Stomach (tissue), 19 donors: ENCODE measurements at places on chromosomes 2 and 18. TPM values are rescaled to one million over a fixed set of nuclear protein-coding genes. Genes with fewer than 3 reads are reported as not detected.

PDE1A gene
- 33.6 TPM for total RNA-seq

NEU4 gene
- 415 TPM for total RNA-seq

AMER3 gene
- total RNA-seq, result 0.55 TPM

COL4A4 gene
- not detected for total RNA-seq

AGXT gene
- not detected for total RNA-seq

CD8A gene
- not detected for total RNA-seq

SCYGR3 gene
- not detected for total RNA-seq

STARD6 gene
- total RNA-seq, result not detected

CHRND gene
- not detected for total RNA-seq

SCN7A gene
- 40.8 TPM for total RNA-seq

LPIN2 gene
- total RNA-seq, result 86.8 TPM

RND3 gene
- 24.6 TPM for total RNA-seq

TXNDC2 gene
- total RNA-seq, result not detected

ACMSD gene
- total RNA-seq, result not detected

GRCh38 chr2:75647771-75648170 lies 1.2 kb downstream of the MRPL19 start:
- DNase-seq, result no peak

GRCh38 chr18:62485684-62486083 lies 37.1 kb upstream of the ZCCHC2 start:
- peak; percentile 69 for DNase-seq

GRCh38 chr2:8406271-8406670 lies 275.6 kb upstream of the ID2 start:
- no peak for DNase-seq

- DNase-seq, result no peak
These were observed 241.3 kb downstream of the DYSF start for GRCh38 chr2:71694501-71695234.

DNA sequence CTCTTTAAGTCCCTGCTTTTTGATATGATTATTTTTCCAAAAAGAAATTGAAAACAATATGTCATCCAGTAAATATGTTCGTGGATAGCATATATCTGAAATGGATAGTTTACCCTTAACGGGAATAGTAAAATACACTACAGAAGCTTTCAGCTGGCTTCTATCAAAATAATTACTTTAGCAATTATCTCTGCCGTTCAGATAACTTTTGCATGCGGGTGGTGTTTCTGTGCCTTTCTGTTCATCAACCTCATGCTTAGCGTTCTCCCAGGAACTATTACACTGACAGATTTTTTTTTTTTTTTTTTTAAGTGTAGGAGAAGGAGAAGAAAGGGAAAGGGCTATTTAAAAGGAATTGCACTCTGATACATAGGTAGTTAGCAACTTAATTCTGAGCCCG lies 53.6 kb downstream of the TSHZ1 start:
- no peak for DNase-seq

DNA sequence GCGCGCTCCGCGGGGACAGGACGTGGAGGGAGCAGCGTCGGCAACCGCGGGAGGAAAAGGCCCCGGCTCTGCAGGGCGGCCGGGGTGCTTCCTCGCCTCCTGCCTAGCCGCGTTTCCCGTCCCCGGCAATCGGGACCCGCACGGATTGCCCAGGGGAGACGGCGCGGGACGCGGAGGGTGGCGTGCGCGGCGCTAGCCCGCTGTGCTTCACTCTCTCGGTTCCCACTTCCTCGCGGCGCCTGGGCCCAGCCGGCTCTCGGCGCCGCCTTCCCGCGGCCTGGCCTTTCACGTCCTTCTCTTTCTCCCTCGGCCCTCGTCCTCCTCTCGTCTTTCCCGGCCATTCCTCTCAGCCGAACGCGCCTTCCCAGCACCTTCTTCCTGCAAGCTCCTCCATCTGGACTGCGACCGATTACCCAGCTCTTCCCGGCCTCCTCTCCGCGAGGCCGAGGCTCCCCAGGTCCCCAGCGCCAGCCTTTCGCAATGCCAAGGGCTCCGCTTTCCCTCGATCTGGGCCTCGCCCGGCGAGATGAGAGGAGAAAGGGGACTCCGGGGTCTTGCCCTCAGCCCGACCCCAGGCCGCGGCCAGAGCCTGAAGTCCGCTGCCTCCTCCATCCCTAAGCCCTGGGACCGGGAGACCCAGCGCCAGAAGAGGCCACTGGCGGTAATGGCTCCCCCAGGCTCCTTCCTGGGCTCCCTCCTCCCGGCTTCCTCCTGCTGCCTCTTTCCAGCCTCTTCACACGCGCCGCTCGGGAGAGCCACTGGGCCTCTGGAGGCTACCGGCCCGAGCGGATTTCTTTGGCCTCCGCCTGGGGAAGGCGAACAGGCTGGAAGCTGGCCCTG lies 34.3 kb upstream of the ATP6V1B1 start:
- peak; percentile 52 for DNase-seq

DNA sequence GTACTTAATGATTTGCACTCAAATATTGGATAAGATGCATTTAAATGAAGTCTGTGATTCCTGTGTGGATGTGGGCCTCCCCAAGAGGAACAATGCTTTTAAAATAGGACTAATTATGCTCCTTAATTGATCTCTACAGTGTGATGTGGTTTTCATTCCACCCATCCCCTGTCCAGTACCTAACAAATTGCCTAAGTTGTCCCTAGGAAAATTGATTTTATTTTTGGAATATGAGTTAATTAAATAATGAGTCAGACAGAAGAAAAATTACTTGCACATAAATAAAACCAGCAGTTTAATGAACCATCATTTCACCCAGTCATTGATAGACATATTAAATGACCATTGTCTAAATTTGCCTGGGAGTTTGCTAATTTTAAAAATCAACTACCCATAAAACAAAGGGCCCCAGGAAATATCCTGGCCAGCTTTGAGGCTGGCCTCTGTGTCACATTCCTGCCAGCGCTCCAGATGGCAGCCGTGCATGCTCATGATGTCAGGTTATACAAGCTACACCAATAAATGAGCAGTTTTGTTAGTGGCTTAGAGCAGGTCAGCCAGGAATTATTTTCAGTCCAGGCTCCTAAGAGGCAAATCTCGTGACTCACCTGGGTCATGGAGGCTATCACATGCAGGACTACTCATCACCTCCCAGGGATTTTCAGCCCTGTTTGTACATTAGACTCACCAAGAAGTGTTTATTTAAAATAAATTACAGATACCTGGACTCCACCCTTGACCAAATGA lies 31.9 kb downstream of the ABHD3 start:
- peak; percentile 70 for DNase-seq

GRCh38 chr2:79835911-79836310 lies 323.1 kb downstream of the CTNNA2 start:
- no peak for DNase-seq

- no peak for DNase-seq
These were observed 137.9 kb downstream of the CDH2 start for GRCh38 chr18:28039078-28039477.

- no peak for DNase-seq
These were observed 134.0 kb downstream of the MREG start for GRCh38 chr2:215879331-215879730.

DNA sequence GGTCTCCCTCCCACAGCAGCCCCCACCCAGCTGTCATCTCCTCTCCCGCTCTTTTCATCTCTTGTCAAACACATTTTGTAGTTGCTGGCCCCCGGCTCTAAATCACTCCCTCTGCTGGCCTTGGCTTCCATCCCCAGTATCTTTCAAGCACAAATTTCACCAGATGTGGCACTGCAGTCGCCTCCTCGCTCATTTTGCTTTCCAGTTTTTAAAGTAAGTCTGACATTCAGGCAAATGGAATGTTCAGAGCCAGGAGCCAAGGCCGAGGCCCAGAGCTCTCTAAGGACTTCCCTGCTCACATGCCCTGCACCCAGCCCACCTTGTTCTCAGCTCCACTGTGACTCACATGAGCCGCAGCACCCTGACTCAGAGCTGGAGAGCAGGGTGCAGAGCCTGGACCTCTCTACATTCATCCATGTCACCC lies 158.4 kb downstream of the GALNT14 start:
- DNase-seq, result no peak

DNA sequence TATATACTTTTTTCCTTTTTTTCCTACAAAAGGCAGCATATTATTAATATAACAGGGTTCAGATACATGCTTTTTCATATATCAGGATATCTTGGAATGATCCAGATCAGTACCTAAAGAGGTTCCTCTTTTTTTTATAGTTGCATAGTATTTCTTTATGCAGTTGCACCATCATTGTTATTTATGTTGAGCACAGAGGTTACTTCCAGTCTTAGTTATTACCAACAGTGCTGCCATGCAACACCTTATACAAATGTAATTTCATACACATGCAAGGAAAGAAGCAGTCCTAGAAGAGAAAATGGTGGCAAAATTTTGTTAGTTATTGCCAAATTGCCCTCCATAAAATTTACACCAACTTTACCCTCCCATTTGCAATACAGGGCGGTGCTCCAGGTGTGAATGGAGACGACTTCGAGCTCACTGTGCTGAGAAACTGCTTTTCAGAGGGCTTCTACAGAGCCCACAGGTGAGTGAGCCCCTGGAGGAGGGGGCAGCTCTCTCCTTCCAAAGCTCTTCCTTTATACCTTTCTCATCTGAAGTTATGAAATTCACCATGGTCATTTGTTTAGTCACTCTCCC lies 30.0 kb upstream of the KCMF1 start:
- DNase-seq, result no peak

DNA sequence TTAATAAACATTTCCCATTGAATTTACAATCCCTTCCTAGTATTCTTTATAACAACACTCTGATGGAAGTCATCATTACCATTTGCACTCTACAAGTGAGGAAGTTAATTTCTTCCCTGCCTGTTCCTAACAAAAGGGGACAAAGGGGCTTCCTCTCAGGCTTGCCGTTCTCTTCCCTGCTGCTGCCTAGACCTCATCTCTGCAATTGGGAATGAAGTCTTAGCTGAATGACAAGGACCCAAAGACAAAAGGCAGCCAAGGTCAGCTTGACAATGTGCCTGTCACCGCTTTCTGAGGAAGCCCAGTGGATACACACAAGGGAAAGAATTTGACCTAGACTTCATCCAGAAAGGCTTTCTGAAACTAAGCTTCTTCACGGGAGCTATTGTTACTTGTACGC lies 416.4 kb downstream of the CMPK2 start:
- DNase-seq, result no peak

DNA sequence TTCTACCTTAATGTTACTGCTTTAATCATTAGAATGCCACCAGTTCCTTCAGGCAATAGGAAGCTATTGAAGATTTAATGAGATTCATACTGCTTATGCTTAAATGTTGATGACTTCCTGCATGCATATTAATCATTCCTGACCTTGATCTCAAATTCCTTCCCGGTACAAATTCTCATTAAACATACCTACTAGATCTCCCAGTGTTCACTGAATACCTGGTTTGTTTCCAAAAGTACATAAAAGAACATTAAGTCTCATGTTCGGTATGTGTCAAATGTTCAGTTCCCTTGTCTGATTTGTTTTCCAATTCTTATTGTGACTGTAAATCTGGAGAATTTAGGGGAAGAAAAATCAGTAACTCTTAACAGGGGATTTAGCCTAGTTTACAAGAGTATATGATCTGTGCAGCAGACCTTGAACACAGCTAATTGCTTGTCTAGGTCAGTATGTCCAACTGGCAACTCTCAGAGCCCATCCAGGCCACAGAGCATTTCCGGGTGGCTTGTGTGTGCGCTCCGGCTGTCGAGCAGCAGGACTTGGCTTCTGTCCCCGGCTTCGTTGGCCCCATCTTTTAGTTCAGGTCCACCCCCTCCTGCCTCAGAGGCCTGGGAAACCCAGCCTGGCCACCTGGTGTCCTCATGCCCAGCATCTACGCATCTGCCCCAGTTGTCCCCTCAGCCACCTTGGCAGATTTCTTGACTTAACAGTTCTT lies 13.1 kb downstream of the METAP1D start:
- no peak for DNase-seq

GRCh38 chr2:239735131-239735828 lies 289.9 kb downstream of the NDUFA10 start:
- DNase-seq, result no peak

- no peak for DNase-seq
These were observed 35.8 kb downstream of the MFSD6 start for GRCh38 chr2:190443778-190444481.
